Stimulated activated CD8-positive, alpha-beta memory T cell treated with anti-CD3 and anti-CD28 coated beads, Interleukin-7, amount 100 ng/mL, for 1 hour (primary cell): ENCODE measurements at places on chromosomes 3 and 15.

DNA sequence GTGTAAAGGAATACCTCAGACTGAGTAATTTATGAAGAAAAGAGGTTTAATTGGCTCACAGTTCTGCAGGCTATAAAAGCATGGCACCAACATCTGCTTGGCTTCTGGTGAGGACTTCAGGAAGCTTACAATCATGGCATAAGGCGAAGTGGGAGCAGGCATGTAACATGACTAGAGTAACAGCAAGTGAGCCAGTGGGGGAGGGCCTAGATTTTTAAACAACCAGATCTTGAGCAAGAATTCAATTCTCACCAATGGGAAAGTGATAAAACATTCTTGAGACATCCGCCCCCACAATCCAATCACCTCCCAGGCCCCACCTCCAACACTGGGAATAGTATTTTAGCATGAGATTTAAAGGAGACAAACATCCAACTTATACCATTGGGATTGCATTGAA is 44.2 kb upstream of the BCL2A1 start:
- no peak for DNase-seq

DNA sequence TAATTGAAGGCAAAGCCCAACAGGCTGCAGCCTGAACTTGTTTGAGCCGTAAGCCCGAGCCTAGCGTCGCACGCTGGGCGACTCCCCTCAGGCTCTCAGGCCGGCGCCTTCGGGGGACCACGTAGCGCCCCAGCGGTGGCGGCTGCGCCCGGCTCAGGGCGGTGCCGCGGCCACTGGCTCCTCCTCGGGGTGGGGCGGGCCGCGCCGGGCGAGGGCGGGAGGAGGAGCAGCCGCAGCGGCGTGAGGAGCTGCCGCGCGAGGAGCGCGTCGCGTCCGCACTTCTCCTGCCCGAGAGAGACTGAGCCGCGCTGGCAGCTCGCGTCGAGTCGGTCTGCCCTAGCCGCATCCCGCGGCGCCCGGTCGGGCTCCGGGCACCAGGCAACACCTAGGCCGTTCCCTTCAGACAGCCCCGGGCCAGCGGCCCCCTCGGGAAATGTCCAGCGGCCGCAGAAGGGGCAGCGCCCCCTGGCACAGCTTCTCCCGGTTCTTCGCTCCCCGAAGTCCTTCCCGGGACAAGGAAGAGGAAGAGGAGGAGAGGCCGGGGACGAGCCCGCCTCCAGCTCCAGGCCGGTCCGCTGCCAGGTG is at the start of gene CRYBG3:
Gene CRYBG3 (plus strand): TSS at position 238 of the 585 bp plus-strand sequence. CDS start 196 bp downstream, at position 434.
- DNase-seq: peak; percentile 58

DNA sequence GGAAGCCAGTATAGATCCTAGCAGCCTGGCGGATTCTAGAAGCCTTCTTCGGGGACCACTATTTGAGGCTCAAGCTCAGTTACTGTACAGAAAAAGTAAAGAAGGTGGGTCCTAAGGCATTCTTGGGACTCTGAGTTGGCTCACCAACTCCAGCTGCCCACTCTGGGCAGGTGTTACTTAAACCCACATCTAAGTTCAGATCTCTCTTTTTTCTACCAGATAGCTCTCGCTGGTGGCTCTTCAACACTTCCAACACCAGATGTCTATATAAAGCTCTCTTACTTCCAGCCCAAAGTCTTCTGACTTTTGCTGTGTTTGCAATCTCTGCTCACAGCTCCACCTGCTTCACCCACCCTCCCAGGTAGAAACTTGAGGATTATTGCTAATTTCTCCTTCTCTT is 232.8 kb upstream of the TPRG1 start:
- no peak for DNase-seq

GRCh38 chr15:74724570-74725224 is 631 bp downstream of the CYP1A1 start:
- DNase-seq: no peak

GRCh38 chr3:95297581-95297980 is 1234.7 kb downstream of the NSUN3 start:
- DNase-seq: no peak

GRCh38 chr3:35028157-35028556 is 611.2 kb upstream of the ARPP21 start:
- no peak for DNase-seq

GRCh38 chr3:34175636-34176176 is 377.3 kb downstream of the PDCD6IP start:
- DNase-seq: no peak

- DNase-seq: no peak
These were observed 176.7 kb downstream of the SMAD6 start for GRCh38 chr15:66878761-66879160.

DNA sequence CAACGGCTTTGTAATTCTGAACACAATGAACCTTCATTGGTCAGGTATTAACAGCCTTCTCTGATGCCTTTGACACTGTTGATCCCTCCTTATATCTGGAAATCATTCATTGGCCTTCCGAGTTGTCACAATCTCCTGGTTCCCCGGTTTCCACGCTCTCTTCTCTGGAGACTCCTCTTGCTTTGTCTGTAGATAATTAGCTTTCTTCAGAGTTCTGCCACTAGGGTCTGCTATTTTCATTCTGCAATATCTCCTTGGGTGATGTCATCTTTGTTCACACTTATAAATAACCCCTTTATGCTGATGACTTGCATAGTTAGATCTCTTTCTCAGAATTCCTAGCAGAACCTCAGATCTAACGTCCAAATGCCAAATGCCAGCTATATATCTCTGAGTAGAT is 583.8 kb upstream of the ZNF717 start:
- DNase-seq: no peak

- no peak for DNase-seq
These were observed 14.3 kb upstream of the IL20RB start for GRCh38 chr3:136943436-136943835.

DNA sequence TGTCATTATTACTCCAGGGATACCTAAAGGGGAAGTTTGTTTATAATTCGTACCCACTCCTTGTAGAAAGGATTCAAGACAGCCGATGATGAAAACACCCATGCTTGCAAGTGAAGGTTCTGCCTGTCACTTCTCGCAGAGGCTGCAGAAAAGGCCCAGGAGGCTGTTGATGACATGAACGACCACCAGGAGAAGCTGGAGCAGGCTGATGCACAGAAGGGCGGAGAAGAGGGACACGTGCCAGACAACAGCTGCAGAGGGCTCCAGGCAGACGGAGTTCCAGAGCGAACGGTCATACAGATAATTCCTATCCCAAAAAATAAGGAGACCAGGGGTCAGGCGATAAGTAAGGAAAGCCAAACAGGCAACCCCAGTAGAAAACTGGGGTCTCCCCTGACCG is 5.7 kb upstream of the DYNLT2B start:
- DNase-seq: no peak

DNA sequence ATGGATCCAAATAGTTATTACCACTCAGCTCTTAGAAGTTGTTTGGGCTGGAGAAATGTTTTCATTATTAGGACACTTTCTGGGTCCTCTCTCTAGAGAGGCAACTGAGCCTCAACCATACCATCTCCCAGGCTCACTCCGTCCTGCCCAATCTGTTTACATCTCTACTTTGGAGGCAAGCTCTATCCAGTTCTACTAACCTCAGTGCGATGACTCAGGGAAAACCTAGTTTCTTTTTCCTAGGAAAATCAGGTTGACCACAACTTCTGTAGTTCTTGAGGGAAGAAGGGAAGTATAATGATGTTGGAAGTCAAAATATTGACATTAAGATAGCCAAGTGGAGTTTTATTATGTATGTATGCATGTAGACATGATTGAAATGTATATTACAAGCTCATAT is 40.4 kb downstream of the LPP start:
- no peak for DNase-seq
